ENCODE measurements at places on chromosomes 7 and 10.

DNA sequence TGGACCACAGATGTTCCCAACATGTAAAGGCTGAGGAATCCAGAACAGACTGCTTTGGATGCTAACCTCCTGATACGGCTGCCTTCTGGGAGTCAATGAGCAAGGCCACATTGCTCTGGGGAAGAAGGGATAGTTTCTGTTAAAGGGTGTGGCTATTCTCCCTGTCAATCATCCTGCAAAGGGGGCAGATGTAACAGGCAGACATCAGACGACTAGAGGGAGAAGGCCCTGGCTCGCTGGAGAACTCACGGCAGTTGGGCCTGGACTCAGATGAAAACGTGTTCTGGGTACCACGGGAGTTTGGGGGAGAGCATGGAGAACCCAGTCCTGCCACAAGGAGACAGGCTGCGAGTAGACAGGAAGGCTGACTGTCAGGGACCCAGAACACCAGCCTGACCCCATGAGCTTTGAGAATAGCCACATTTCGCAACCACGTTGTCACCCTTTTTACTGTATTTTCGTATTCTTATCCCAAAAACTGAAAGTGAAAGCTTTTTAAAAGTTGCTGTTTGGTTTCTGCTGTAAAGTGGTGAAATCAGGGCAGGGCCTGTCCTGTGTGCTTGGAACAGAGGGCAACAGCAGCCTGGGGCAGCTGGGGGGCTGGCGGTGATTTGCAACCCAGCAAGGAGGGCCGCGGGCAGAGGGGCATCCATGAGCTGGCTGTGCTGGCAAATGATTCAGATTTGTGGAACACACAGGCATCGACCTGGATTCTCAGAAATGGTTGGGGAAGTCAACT is 95.3 kb downstream of the MYOF start:
- no peak for DNase-seq

DNA sequence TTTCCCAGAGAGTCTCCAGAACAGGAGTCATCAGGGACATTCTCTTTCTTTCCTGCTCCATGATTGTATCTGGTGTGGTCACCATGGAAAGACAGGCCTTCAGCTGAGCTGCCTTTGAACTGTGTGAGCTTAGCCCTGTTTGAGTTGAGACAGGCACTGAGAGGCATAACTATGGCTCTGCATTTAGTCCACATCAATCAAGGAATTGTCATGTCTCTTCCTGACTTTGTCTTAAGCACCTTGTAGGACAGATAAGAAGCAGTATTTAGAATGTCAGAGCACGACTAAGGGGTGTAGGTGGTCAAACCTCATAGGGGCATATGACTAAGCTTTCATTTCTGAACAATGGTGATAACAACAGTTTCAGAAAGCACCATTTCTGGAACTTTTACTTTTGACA is 53.5 kb downstream of the EPDR1 start:
- no peak for DNase-seq

DNA sequence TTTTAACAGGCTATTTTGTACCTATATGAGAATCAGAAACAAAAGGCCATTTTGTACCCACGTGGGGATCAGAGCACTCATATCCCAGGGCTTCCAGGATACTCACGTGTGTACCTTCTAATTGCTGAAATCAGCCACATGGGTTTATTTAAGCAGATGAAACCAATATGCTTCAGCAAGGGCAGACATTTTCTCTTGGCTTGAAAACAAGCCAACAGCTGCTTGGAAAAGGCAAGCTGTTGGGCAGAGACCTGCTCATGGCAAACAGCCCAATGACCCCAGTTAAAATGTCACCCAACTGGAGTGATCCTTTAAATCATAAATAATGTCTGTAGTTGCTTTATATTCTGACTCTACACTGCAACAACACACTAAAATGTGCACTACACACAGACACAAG is 26.5 kb upstream of the TOMM7 start:
- peak; percentile 98 for DNase-seq

- no peak for DNase-seq
Measured at GRCh38 chr7:30524545-30524944, 19.9 kb upstream of the GGCT start.

DNA sequence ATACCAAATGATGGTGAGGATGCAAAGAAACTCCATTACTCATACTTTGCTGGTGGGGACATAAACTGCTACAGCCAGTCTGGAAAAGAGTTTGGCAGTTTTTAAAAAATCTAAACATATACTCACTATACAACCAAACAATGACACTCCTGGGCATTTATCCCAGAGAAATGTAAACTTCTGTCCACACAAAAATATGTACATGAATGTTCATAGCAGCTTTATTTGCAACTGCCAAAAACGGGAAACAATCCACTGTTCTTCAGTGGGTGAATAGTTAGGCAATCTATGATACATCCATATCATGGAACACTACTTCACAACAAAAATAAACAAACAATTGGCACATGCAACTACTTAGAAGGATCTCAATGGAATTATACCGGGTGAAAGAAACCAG is 276.4 kb upstream of the SP8 start:
- DNase-seq = no peak

GRCh38 chr10:93554760-93555432 is 11.6 kb upstream of the FFAR4 start:
- no peak for DNase-seq

GRCh38 chr10:33137356-33138005 is 179.5 kb upstream of the ITGB1 start:
- no peak for DNase-seq

DNA sequence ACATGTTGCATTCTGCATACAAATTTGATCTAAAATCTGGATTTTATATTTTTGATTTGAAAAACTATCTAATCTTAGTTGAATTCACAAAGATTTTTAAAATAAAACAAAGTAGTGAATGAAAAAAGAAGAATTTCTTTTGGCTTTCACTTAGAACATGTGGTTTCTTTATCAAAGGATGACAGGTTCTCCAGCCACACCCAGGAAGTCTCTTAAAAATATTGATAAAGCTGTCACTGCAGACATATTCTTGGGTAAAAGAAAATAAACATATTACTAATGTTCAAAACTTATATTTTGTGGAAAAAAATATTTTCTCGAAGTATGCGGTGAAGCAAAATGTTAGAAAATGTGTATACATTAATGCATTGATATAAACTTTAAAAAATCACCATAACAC is 44.3 kb downstream of the ARL4A start:
- no peak for DNase-seq

GRCh38 chr10:133110133-133110532 is 22.4 kb downstream of the ADGRA1 start:
- no peak for DNase-seq

- no peak for DNase-seq
Measured at GRCh38 chr10:72455889-72456595, 101.3 kb upstream of the DNAJB12 start.

DNA sequence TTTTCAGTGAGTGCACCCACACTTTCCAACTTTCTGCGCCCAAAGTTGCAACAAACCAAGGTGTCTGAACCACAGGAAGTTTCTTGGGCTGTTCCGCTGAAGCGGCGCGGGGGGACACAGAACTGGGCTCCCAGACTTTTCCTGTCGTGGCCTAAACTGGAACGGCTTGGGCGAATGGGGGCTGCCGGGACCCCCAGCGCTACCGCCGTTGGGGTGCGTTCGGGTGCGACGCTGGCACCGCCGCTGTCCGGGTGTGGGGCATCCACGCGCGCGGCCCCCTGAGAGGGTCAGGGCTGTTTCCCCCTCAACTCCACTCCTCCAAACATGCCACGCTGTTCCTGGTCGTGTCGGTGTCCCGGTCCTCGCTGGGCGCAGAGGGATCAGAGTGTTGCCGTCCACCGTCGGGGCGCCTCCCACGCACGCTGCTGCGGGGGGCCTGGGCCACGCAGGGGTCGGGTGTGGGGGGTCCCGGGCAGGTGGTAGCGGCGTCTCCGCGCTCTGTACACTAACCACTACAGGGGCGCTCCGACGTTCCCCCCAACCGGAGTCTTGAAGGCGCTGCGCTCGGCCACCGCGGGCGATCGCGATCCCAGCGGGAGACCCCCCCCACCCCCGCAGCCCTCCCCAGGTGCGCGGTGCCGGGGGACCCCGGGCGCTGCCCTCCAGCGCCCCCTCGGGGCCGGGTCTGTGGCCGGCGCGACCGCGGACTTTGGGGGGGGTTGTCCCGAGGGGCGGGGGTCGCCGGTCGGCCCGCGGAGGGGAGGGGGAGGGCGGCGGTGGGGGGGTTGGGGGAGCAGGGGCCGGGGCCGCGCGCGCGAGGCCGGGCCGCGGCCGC is 2.2 kb upstream of the CUX1 start:
- no peak for DNase-seq

- DNase-seq = no peak
Measured at GRCh38 chr7:115059321-115059720, 137.4 kb downstream of the MDFIC start.

DNA sequence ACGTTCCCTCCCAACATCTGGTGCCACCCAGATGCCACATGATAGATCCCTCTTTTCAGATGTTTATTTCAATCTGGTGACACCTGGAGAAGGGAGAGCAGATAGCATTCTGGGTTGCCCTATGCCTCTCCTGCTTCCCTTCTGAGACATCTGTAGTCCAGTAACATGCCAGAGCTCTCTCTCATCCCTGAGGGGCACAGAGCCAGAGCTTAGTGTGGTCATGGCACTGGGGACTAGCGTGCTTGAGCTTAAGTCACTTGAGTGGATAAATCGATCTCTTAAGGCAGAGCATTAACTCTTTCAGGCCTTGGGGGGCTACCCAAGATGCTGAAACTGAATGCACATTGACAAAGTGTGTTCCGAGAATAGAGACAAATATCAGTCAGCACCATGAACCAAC is 47.9 kb downstream of the WNT2 start:
- DNase-seq = no peak

GRCh38 chr7:46035166-46035565 is 114.1 kb upstream of the IGFBP3 start:
- no peak for DNase-seq

- DNase-seq = no peak
Measured at GRCh38 chr7:3861386-3861785, 560.3 kb downstream of the SDK1 start.

GRCh38 chr10:116796910-116797513 is 52.3 kb upstream of the ENO4 start:
- peak; percentile 63 for DNase-seq

- no peak for DNase-seq
Measured at GRCh38 chr10:101414034-101414433, 60.1 kb downstream of the BTRC start.

- no peak for DNase-seq
Measured at GRCh38 chr10:15703151-15703880, 16.4 kb downstream of the ITGA8 start.

GRCh38 chr7:13904689-13905088 is 84.8 kb downstream of the ETV1 start:
- no peak for DNase-seq

GRCh38 chr10:60295028-60295937 is 94.4 kb downstream of the ANK3 start:
- no peak for DNase-seq

DNA sequence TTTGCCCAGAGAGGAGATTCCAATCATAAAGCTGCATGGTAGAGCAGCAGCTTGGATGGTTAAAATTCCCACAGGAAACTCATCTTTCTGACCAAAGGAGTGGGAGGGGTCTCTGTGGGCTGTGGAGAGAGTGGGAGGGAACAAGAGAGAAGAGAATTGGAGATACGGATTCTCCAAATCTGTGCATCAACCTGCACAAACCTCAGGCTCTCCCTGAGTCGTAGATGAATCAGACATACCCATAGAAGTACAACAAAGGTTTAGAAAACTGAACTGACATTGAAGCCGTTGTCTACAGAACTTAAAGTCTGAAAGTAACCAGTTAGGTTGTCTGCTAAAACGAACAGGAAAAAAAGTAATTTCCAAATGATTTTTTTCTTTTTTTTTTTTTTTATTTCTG is 41.9 kb downstream of the CYCS start:
- DNase-seq = no peak

GRCh38 chr10:43056568-43057011 is 20.3 kb upstream of the RET start:
- DNase-seq = no peak

GRCh38 chr7:69837387-69838068 is 239.3 kb downstream of the AUTS2 start:
- no peak for DNase-seq

DNA sequence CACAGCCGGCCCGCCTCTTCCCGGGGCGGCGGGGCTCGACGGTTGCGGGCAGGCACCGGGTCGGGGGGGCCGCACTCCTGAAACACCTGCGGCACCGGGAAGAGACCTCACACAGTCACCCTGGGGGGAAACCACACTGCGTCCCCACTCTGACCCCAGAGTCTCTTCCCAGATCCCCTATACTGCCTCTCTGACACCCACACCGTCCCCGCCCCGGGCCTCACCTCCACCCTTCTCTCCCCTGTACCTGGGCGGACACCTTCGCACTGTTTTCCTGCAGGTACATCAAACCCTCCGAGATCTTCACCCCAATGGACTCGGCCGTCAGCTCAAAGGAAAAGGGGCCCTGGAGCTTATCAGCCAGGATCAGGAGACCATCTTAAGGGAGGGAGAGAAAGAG is 3.4 kb upstream of the GAL3ST4 start:
- DNase-seq = no peak

GRCh38 chr10:96987842-96988175 is 155.7 kb downstream of the LCOR start:
- no peak for DNase-seq

All from NCI-H446 (cell line).